NCI-H2171 (cell line): ENCODE measurements at places on chromosomes 2 and 18.

- DNase-seq: no peak
Measured at GRCh38 chr2:180412219-180412618, 405.1 kb upstream of the CWC22 start.

DNA sequence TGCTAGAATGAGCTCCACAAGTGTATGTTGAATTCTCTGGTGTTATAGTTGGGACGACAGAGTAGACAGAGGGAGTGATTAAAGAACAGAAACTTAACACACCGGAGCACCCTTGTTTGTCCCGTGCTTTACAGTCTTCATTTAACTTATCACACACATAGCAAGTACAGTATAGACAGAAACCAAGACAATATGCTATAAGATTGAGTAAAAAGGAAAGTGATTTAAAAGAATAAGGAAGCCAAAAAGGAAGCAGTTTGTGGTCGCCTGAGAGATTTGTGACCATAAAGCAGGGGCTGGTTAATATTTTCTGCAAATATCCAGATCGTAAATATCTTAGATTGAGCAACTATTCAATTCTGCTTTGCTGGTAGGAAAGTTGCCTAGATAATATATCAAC is 1128.4 kb downstream of the TSN start:
- DNase-seq: no peak

DNA sequence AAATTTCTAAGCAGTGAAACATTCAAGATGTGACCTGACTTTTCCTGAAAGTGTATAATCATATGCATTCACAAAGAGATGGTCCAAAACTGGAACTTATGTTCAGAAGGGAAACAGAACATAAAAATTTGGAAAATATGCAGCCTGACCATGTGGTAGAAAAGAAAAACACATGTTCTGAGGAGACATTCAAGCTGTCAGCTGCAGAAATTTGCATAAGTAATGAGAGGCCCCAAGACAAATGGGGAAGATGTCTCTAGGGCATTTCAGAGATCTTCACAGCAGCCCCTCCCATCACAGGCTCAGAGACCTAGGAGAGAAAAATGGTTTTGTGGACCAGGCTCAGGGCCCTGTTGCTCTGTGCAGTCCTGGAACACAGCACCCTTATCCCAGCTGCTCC is 123.8 kb downstream of the RPIA start:
- DNase-seq: no peak

DNA sequence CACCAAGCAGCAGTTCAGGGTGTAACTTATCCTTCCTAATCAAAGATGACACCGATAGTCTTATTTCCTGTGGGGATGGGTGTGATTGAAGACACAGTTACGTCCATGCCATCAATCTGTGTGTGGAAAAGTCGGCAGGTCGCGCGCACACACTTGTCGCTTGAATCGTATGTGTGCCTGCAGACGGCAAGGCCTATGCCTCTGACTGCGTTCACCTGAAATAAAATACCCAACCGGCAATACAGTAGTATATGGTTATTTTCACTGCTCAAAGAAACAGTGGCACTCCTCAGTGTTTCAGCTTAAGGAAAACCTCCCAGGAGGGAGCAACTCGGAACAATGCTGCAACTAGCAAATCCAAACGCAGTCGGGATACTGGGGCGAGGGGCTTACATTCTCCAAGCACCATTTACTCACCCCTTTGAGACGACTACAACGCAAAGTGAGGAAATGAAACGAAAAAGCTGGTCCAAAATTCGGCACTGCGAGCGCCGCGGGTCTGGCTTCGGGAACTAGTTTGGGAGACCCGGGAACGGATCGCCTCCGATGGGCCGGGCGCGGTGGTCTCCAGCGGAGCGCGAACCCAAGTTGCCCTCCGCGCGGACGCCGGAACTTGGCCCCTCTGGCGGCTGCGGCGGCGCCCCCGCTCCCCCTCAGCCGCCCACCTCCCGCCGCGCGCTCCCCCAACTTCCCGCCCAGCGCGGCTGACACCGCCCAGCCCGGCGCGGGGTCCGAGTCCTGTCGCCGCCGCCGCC is 675 bp downstream of the PRKD3 start:
- DNase-seq: no peak

DNA sequence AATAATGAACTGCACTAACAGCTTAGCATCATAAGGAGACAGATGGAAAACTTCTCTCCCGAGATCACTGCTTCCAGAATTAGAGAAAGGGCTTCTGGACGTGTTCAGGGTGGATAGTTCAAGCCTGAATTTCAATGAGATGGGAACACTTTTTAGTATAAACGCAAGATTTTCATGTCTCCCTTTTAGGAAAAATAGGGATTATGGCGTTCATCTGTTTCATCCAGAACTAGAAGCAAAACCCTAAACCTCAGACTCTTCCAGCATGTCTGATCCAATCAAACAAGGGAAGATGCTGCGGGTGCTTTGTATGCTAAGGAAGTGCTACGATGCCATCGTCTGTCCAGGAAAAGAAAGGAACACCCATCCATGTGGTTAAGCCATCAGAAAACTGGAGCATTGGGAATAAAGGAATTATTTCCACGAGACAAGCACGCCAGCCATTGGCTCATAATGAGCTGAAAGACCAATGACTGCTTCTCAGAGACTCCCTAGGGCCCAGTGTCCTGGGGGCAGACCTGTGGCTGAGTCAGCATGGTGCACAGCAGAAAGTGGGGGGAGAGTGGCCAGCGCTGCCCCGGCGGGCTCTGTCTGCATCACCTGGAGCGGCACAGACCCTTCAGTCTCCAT is 65.9 kb upstream of the AFF3 start:
- no peak for DNase-seq

- no peak for DNase-seq
Measured at GRCh38 chr2:88764850-88765153, 73.3 kb downstream of the RPIA start.

- no peak for DNase-seq
Measured at GRCh38 chr2:144990661-144991060, 470.7 kb upstream of the ZEB2 start.

DNA sequence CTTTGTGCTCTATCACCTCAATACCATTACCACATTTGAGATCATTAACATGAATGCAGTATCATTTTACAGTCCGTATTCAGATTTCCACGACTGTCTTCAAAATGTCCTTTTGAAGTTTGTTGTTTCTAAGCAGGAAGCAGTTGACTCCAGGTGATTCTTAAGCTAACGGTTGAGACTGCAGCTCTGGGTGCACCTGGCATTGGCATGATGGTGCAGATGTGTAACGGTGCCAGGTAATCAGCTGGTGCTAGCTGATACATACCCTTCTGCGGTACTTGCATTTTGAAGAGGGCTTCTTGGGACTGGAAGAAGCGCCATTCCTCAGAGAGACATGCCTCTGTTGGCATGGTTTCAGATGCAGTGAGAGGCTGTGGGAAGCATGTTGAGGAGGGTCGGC is 19.5 kb downstream of the SIGLEC15 start:
- no peak for DNase-seq

DNA sequence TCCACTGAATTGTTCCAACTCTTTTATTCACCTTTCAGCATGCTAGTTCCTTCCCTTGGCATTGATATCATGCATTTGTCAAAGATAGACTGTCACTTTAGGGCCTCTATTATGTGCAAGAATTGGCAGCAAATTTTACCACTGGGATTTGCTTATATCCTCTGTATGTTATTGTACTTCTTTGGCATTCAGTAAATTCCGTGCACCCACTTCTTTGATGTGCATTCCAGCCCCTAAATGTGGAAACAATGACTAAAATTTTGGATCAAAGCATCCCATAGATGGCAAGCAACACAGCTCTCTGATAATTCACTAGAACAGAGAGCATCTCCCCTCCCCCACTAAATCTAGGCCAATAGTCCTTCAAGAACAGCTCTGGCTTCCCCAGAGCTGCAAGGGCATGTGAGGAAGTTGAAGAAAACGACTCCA is 399.0 kb upstream of the HNRNPA3 start:
- no peak for DNase-seq

DNA sequence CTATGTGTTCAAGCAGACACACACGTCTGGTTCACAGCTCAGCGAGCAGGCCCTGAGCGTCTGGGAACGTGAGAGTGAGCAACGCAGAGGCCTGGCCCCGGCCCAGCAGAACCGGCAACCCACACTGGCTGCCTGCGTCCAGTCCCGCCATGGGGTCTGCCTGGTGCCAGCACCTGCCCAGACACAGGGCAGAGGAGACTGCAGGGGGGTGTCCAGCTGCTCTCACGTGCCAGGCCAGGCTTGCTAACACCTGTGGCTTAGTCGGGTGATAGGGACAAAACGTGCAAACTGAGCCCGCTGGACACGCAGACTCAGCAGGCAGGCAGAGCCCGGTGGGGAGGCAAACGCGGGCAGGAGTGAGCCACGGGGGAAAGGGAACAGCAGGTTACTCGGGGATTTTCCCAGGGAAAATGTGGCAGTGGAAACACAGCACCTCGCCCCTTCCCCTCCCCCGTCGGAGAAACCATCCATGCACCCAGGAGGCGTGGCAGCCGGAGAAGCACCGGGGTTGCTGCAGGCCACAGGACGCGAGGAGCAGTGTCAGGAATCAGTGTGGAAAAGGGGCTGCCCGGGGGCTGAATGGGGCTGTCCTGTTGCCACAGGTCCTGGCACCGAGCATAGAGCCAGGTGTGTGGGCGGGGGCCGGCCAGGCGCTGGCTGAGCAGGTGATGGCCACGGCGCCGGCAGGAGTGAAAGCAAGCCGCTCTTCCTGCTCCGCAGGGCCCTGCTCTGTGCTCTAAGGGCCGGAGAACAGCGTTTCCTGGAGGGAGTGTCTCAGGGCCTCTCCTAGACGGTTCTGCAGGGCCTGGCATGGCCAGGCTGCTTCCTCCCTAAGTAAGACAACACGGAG is 154.7 kb downstream of the HDAC4 start:
- no peak for DNase-seq

- no peak for DNase-seq
Measured at GRCh38 chr2:174325373-174326160, 9.2 kb upstream of the SP9 start.

DNA sequence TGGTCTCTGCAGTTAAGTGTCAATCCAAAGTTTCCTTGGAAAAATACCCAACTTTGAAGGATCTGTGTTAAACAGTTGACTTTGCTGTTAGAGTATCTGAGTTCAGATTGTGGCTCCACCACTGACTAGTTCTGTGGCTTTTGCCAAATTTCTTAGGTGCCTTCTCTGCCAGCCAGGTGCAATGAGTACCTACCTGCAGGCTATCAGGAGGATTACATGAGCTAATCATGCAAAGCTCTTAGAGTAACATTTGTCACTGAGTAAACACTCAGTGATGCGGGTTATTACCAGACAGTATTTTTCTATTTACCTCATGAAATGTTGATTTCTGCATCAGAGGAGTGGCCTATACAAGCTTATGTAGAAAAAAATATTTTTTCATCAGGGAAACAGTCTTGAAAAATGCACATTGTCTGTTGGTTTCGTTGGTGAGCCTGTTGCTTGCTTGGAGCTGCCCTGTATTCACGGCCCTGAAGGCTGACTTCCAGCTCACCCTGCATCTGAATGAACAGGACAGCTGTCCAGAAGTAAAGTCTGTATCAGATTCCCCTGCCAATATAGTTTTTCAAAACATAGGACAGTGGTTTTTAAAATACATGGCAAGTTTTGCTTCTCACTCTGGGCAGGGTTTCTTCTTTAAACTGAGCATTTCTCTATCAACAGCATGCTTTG is 235.1 kb downstream of the CDCA7 start:
- DNase-seq: no peak

DNA sequence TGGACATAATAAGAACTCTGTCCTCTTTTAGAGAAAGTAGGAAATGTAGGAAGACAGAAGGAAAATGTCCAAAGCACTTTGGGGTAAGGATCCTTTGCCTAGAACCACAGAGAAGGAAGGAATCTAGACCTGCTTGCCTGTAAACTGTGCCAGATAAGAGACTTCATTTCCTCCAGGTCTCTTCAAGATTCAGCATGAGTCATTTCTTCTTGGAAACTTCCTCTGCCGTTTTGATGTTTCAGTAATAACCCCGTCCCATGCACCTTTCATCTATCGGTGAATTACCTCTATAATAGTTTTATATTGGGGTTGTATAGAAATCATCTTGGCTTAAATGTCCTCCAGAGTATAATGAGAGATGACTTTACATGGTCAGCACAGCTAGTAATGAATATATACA is 63.2 kb upstream of the LRATD1 start:
- DNase-seq: no peak
